IPS-NIHi11 (cell line): ENCODE measurements at places on chromosomes 16 and 17.

- DNase-seq, result no peak
These were observed 52.6 kb downstream of the PGS1 start for GRCh38 chr17:78430892-78431691.

DNA sequence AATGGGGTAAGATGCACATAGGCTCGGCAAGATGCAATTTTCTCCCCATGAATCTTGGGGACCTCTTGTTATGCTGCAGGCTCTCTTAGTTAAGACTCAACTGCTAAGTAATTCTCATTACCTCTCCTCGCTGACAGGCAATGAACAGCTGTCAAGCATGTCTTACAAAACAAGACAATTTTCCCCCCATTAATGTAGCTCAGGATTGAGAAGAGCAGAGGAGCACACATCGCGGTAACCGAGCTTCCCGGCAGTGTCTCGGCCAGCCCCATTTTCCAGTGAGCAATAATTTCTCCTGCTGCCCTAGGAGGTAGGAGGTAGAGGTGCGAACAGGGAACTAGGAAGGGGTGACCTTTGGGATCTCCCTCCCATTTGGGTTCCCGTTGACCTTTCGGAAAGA is 272.1 kb downstream of the HAPSTR1 start:
- no peak for DNase-seq

- no peak for DNase-seq
These were observed 37.2 kb upstream of the TBX2 start for GRCh38 chr17:61362396-61362795.

DNA sequence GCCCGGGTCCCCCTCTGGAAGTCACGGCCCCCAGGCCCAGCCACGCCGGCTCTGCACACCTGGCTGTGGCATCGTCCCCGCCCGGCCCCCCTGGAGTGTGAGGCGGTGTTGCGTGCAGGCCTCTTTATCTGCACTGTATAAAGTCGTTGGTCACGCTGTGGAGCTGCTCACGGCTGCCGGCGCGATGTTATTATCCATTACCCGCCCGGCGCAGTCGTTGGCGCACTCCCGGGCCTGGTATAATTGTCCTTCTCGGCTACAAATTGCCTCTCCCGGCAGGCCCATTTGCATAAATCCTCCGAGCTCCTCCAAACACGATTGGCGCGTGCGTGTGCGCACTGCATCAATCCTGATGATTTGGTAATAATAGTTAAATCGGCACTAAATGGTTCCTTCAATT is 57.8 kb downstream of the BAHCC1 start:
- DNase-seq, result no peak

- DNase-seq, result no peak
These were observed 218.0 kb upstream of the CNTNAP4 start for GRCh38 chr16:76059186-76059585.

DNA sequence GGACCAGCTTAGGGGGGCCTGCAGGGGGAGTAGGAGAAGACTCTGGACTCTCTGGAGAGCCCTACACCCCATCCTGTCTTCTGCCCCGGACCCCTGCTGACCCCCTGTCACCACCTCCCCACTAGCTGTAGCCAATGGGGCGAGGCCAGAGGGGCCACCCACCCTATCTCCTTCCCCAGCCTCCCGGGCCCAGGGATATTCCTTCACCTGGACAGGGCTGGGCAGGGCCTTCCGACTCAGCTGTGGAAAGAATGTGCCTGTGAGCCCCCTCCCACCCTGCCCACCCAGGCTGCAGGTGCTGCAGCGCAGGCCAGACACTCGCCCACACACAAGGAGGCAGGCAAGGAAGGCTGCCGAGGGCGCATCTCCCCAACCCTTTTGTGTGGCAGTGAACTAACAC is 23.0 kb downstream of the TSPOAP1 start:
- DNase-seq, result peak; percentile 6

DNA sequence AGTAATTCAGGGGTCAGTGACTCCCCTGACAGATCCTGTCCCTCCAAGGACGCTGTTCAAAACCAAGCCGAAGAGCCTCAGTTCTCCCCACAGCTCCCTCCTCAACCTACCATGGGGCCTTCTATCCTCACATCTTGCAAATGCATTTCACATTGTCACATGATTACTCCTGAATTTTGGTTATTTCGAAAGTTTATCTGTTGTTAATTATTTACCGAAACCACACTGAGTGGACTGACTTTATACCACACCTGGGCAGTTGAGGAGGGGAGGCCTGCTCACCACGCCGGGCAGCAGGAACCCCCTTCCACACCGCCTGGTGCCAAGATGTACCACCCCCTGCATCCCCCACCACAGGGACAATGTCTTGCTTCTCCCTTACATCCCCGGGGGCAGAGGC is 4.7 kb downstream of the TIMP2 start:
- DNase-seq, result no peak

GRCh38 chr17:17498606-17499301 is 2.6 kb upstream of the RASD1 start:
- DNase-seq, result no peak

GRCh38 chr17:76076146-76076764 is 1.7 kb downstream of the GALR2 start:
- DNase-seq, result peak; percentile 55

DNA sequence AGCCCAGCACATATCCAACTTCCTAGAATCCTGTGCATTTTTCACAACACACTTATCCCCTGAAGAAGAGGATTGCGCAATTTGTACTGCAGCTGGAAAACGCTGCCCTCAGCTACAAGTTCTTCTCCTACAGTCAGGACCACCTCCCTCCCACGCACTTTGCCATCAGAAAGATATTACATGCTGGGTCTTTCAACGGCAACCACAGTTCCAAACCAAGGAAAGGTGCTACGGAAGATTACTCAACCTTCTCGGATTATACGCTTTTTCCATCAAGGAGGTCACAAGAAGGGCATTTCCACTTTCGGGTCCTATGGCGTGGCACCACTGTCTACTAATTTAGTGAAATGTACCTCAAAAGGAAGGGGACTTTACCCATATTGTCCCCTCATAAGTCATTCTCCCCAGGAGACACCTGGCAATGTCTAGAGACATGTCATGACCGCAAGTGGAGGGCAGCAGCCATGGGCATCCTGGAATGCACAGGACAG is 35.2 kb downstream of the USP7 start:
- DNase-seq, result no peak

DNA sequence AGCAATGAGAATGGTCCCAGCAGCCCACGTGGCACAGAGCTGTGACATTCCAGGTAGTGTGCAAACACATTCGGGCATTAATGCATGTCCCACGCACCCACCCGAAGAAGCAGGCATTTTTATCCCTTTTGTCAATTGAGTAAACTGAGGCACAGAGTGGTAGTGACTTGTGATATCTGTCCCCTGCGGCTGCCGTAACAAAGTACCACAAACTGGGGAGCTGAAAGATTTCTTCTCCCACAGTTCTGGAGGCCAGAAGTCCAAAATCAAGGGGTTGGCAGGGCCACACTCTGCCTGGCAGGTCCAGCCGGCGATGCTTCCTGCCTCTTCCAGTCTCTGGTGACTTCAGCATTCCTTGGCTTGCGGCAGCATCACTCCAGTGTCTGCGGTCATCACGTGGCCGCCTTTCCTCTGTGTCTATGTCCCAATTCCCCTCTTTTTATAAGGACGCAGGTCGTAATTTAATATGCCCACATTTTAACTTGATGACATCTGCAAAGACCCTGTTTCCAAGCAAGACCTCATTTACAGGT is 221.9 kb upstream of the GSE1 start:
- DNase-seq, result no peak

GRCh38 chr17:82242977-82243647 is 14.3 kb downstream of the SLC16A3 start:
- DNase-seq, result no peak

- peak; percentile 88 for DNase-seq
These were observed 142.2 kb downstream of the RAB11FIP4 start for GRCh38 chr17:31533546-31534155.

- DNase-seq, result no peak
These were observed 1.0 kb downstream of the MCRIP1 start for GRCh38 chr17:81831957-81832607.

DNA sequence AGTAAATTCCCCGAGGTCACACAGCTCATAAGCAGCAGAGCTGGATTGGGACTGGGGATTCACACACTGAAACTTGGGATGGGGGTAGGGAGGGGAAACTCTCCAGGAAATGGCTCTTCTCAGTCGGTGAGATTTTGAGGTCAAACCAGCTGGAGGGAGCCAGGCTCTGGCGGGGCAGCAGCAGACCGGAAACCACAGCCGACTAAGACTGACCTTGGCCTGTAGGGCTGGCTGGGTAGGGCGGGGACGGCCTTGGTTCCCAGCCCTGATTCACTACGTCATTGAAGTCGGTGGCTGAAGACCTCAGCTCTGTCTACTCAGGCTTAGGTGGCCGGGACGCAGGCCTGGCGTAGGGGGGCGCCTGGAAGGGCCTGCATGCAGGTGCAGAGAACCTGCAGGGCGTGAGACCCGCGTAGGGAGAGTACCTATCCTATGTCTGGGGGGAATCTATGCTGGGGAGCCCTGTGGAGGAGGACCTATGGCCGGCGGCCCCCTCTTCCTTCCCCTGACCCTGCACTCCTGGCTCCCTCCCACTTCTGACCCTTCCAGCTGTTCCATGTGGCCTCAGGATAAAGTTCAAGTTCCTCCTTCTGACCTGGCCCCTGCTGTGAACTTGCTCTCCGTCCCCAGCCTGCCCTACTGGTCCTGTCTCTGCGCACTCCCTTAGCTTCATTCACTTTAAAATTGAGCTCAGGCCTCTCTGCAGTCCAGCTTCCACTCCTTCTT is 11.9 kb upstream of the SLC4A1 start:
- DNase-seq, result peak; percentile 75

DNA sequence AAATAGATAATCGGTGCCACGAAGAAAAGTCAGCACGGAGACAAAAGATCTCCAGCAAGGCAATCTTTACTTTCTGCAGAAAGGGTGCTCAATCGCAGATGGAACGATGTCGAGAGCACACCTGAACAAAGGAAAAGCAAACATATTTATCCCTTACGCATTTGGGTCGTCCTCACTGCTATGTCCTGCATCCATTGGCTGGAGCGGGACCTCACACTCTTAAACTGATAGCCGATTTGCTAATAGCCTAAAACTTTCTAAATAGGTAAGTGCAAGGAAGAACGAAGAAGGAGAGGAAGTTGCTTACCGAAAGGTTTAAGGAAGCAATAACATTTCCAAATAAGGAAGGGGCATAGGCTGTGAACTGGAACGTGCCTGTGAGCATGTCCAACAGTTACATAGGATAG is 1.2 kb upstream of the AKAP10 start:
- DNase-seq, result no peak

- DNase-seq, result peak; percentile 85
These were observed at the start of gene BAHCC1 for GRCh38 chr17:81394921-81395599. Gene BAHCC1 (plus strand): TSS chr17:81395457. CDS start chr17:81399740, 4,283 bp downstream.

- DNase-seq, result no peak
These were observed 19.9 kb upstream of the SEC14L1 start for GRCh38 chr17:77120868-77121267.

DNA sequence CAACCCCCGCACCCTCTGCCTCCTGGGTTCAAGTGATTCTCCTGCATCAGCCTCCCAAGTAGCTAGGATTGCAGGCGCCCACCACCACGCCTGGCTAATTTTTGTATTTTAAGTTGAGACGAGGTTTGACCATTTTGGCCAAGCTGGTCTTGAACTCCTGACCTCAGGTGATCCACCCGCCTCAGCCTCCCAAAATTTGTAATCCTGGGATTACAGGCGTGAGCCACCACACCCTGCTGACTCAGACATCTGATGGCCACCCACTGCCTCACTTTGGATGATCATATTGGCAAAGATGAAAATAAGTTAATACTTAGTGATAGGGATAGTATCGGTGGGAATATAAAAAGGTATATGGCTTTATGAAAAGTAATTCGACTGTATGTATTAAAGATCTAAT is 55.9 kb downstream of the GRB2 start:
- DNase-seq, result no peak

- peak; percentile 38 for DNase-seq
These were observed 47.9 kb downstream of the NOL11 start for GRCh38 chr17:67765623-67766022.
